ENCODE measurements at places on chromosomes 6 and 20.

- DNase-seq = no peak
Measured at GRCh38 chr6:17870300-17871188, 116.9 kb downstream of the KIF13A start.

GRCh38 chr6:133752129-133752528 is 136.8 kb upstream of the TCF21 start:
- DNase-seq = no peak

GRCh38 chr6:133392641-133393040 is 151.5 kb downstream of the EYA4 start:
- DNase-seq = no peak

- DNase-seq = no peak
Measured at GRCh38 chr6:161406646-161407045, 132.8 kb upstream of the AGPAT4 start.

GRCh38 chr20:44464514-44464913 is 11.2 kb upstream of the TTPAL start:
- DNase-seq = no peak

GRCh38 chr20:53809217-53809616 is 215.6 kb upstream of the ZNF217 start:
- DNase-seq = no peak

- DNase-seq = no peak
Measured at GRCh38 chr6:161094955-161095354, 103.4 kb downstream of the MAP3K4 start.

- DNase-seq = no peak
Measured at GRCh38 chr6:166036316-166037095, 131.1 kb downstream of the TBXT start.

GRCh38 chr20:13468166-13468565 is 170.6 kb downstream of the TASP1 start:
- DNase-seq = no peak

DNA sequence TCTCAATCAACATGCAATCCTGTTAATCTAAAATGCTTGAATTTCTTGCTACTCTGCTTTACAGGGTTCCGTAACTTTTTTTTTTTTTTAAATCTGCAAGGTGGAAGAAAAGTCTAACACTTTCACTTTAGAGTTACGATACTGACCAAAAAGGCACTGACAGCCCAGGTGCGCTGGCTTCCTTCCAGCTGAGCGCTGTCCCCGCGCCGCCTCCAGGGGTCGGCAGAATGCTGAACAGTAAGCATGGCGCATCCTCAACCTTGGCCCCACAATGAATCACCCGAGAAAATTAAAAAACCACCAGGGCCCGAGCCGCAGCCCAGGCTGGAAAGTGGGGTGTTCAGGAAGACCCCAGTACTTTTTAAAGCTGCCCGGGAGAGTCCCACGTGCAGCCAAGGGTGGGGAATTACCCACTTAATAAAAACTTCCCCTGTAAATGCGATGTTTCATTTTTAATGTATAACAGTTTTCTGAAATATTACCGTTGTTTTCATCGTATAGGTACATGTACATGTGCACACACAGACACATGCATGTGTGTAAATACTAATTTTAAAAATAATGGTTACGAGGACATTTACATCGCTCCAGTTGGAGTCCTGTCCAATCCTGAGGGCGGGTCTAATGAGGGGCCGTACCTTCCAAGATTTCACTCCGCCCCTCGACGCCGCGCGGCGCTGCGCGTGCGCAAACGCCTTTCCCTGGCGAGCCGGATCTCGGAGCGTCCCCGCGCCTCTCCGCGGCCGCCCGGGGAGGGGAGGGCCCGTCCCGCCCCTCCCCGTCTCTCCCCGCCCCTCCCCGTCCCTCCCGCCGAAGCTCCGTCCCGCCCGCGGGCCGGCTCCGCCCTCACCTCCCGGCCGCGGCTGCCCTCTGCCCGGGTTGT is at the start of gene GINM1:
Gene GINM1 (plus strand): TSS at position 849 of the 883 bp plus-strand sequence. CDS start 40 bp downstream, outside the sequence.
- peak; percentile 92 for DNase-seq

- no peak for DNase-seq
Measured at GRCh38 chr6:20203561-20204511, 8.4 kb downstream of the MBOAT1 start.

DNA sequence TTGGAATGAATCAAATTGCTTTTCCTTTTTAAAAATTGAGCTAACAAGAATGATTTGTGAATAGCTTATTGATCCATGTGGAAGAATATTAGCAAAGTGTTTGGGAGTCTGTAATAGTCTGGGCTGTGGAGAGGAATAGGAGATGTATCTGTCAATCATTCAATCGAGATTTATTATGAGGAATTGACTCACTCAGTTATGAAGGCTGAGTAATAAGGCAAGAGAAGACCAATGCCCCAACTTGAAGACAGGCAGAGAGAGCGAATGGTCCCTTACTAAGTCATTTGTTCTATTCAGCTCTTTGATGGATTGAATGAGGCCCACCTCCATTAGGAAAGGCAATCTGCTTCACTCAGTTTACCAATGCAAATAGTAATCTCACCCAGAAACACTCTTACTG is 403.0 kb downstream of the CD83 start:
- DNase-seq = no peak

DNA sequence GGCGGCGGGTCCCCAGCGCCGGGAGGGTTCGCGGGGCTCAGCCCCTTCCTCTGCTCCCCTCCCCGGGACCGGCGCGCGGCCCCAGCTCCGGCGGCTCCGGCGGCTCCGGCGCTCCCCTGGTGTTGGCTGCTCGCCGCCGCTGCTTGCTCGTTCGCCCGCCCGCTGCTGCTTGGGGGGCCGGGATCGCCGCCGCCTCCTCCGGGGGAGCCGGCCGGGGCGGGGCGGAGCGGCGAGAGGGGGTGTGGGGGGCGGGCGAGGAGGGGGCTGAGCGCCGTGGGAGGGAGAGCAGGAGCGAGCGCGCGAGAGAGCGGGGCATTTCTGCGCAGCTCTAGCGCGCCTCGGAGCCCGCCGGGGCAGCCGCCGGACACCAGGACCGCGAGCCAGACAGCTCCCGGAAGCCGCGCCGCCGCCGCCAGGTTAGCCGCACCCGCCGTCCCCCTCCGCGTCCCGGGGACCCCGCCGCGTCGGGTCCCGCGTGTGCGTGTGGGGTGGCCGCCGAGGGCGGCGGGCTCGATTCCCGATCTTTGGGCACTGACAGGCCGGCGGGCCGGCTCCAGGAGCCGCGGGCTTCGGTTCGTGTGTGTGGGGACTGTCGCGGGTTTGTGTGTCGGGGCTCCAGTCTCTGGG is 62.0 kb upstream of the EPB41L1 start:
- DNase-seq = no peak

GRCh38 chr20:4604580-4604979 is 117.1 kb upstream of the PRND start:
- no peak for DNase-seq

DNA sequence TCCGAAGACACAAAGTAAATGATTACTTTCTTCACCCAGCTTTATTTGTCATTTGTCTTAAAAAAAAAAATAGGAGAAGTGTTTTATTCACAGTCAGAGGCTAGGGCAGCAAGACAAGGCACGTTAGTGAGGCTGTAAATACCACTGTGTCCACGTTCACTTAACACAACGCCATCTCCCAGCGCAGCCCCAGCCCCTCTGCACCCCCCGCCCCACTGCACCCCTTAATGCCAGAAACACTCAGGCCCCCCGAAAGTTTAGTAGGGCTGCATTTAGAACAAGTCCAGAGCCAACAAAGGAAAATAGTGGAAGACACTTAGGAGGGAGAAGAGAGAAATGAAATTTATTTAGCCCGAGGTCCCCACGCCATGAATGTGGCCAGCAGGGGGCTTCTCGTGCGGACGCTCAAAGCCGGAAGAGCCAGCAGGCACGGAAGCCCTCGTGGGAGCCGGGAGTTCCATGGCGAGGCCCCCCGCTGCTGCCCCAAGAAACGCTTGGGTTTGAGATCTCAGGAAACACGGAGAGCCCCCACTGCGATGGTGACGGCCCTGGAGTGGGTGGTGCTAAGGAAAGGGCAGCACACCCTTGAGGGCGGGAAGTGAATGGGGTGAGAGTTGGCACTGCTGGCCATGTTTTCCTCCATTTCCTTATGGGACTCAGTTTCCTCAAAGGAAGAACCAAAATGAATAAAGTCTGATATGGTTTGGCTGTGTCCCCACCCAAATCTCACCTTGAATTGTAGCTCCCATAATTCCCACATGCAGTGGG is 50.2 kb downstream of the IYD start:
- no peak for DNase-seq

- no peak for DNase-seq
Measured at GRCh38 chr6:25034431-25034921, 98.7 kb upstream of the RIPOR2 start.

GRCh38 chr6:44356487-44356886 is 14.0 kb downstream of the SPATS1 start:
- no peak for DNase-seq

DNA sequence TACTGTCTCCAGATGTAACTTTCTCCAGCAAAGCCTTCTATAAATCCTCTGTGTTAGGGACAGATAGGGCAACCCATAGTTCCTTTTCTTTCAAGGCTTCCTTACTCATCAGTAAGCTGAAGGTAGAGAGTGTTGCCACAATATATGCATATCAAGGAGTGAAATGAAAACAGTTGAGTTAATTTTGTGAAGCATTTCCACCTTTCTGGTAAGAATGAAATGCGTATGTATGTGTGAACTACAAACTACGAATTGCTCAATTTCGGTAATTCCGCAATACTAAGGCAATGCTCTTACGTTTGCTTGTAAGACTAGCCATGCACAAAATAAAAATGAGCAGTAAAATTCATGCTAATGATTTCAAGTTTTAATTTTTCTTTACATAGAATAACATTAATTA is 61.2 kb upstream of the HBS1L start:
- DNase-seq = no peak

- no peak for DNase-seq
Measured at GRCh38 chr20:15682690-15683089, 890.6 kb downstream of the KIF16B start.

- DNase-seq = peak; percentile 65
Measured at GRCh38 chr20:41649489-41649888, 31.3 kb upstream of the CHD6 start.

DNA sequence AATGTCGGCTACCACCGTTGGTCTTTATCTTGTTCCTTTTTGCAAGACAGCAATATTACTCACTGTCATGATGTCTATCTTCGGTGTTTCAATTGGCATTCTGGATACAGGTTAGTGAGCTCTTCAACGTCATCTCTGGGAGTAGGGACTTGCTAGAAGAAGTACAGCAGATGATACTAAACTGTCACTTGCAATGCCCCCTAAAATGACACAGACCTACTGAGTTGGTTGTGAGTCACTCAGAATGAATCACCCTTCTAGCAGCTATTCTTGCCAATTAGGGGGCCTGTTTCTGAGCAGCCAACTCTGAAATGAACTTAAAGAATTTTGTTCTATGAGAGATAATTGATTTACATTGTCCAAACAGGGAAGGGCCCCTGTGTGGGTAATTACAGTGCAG is 176.5 kb downstream of the SLC16A10 start:
- DNase-seq = no peak

GRCh38 chr6:151992091-151992490 is 184.6 kb downstream of the ESR1 start:
- no peak for DNase-seq

DNA sequence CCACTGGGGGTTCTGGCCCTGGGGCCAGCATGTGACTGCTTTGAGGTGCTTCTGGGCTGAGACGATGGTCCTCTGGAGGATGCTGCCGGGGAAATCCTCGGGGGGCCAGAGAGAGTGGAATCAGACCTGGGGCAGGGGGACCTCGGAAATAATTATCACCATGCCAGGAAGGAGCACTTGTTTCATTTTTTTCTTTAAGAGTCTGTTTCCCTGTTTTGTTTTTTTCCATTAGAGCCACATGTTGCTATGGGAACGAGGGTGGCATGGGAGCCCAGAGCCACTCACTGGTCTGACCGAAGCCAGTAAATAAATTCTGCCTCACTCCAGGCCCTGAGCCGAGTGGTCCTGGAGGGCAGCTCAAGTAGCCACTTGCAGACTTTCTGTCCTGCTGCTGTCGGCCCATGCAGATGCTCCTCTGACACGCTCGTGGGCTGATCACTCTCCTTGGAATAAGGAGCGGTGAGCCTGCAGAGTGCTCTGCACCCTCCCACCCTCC is 365.1 kb downstream of the ZFAND3 start:
- DNase-seq = peak; percentile 26
